ENCODE measurements at places on chromosomes 16 and 17.

DNA sequence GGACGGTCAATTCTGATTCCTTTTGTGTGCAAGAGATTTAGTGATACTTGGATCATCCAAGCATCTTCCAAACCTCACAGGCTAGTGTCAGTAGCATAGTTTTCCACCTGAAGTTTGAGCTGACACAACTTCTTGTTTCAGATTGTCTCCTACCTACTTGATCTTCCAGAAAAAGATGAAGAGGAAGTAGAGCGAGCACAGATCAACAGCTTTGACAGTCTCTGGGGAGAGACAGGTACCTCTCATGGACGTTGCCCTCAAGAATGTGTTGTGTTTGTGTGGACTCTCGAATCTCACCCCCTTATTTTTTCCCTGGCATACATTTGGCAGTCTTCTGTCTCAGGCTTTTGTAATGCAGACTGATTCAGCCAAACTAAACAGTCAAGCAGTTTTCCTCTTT lies 47.4 kb downstream of the CYB561 start:
- no peak for DNase-seq

DNA sequence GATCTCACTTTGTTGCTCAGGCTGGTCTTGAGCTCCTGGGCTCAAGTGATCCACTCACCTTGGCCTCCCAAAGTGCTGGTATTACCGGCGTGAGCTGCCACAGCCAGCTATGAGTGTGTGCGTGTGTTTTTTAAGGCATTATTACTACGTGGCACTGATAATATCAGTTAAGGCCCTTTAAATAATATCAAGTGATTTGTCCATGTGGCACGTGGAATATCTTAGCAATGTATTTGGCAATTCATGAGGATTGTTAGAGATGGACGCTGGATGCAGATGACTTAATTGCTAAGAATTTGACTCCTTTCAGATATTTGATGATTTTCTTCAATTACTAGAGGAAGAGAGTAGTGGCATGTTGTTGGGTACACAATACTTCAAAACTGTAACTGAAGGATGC lies 25.5 kb upstream of the PMP22 start:
- no peak for DNase-seq

- no peak for DNase-seq
Measured at GRCh38 chr17:8166731-8167130, 4.0 kb upstream of the VAMP2 start.

DNA sequence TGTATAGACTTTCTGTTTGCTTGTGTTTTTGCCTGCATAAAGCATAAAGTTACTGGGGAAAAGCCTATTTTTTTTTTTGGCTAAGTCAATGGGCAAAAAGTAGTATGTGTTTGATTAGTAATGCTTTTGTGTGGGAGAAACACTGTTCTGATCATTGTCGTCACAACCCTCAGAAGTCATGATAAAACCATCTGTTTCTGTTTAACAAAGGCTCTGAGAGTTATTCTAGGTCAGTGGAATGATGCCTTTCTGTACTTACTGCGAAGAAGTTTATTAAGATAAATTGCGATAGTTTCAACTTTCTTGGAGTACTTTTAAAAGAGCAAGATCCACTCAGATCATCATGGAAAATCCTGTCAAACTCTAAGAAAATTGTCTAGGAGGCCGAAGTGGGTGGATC lies 80.9 kb downstream of the PRKCA start:
- no peak for DNase-seq

DNA sequence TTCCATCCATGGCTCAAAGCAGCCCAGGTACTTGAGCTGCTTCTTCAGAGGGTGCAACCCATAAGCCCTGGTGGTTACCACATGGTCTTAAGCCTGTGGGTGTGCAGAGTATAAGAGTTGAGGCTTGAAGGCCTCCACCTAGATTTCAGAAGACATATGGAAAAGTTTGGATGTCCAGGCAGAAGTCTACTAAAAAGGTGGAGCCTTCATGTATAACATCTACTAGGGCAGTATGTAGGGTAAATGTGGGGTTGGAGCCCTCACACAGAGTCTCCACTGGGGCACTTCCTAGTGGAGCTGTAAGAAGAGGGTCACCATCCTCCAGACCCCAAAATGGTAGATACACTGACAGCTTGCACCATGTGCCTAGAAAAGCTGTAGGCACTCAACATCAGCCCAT lies 120.9 kb downstream of the HS3ST3A1 start:
- DNase-seq: no peak

DNA sequence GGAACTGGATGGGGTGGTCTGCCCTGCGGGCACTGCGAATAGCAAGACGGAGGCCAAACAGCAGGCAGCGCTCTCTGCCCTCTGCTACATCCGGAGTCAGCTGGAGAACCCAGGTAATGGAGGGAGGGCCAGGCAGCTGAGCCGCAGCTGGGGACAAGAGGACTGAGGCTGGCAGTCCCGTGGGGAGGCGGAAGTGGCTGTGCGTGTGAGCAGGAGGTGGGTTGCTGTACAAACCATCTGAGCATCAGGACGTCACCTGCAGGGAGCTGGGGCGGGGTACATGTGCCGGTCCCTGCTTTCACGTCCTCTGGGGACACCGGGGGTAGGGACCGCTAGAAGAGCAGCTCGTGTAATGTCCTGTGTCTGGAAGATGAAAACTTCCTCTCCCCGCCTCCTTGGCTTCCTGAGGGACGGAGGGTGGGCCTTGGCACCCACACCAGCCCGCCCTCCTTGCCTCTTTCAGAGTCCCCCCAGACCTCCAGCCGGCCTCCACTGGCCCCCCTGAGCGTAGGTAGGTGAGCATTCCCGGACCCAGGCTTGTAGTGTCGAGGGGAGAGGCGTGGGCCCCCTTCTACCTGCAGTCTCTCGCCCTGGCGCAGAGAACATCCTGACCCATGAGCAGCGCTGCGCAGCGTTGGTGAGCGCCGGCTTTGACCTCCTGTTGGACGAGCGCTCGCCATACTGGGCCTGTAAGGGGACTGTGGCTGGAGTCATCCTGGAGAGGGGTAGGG lies 3.7 kb downstream of the ADAD2 start:
- no peak for DNase-seq

Measured in suppressor macrophage treated with lipopolysaccharide for 1 hour (primary cell).